ENCODE measurements at places on chromosomes 6 and 20.

- no peak for DNase-seq
These were observed 3.0 kb upstream of the CRIP3 start for GRCh38 chr6:43311666-43312065.

DNA sequence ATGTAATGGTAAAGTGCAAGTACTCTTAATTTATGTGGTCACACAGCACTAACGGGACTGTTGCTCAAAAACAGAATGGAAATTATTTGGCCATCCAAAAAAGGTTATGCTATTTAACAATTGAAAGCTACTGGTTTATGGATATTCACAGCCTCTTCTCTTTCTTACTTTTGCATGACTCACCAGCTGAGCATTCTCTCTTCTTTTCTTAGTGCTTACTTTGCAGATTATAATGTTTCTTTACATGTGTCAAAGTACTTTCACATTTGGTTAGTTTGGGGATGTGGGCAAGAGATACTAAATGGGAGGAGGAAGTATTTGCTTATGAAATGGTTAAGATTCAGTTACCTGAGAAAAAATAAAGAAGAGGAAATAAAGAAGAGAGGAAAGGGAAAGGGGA lies 610.5 kb downstream of the HTR1B start:
- DNase-seq: no peak

GRCh38 chr6:129671442-129672340 lies 38.3 kb downstream of the ARHGAP18 start:
- DNase-seq: no peak

GRCh38 chr6:137781639-137782038 lies 85.4 kb upstream of the TNFAIP3 start:
- DNase-seq: no peak
